ENCODE measurements at places on chromosomes 4 and X. TPM values are rescaled to one million over a fixed set of nuclear protein-coding genes. Genes with fewer than 3 reads are reported as not detected.

FREM3 gene
- under 0.01 TPM for total RNA-seq

AFM gene
- total RNA-seq: not detected

GPR119 gene
- total RNA-seq: not detected

ELMOD2 gene
- total RNA-seq: 22.4 TPM

CT47C1 gene
- total RNA-seq: not detected

Measured in skeletal muscle tissue (tissue), 5 donors.